Stimulated activated CD4-positive, alpha-beta T cell treated with anti-CD3 and anti-CD28 coated beads, Interleukin-15, amount 100 ng/mL, for 48 hours (primary cell): ENCODE measurements at places on chromosomes 1 and 21.

- DNase-seq: no peak
Observed at GRCh38 chr1:27074175-27074780, 61.6 kb upstream of the TENT5B start.

DNA sequence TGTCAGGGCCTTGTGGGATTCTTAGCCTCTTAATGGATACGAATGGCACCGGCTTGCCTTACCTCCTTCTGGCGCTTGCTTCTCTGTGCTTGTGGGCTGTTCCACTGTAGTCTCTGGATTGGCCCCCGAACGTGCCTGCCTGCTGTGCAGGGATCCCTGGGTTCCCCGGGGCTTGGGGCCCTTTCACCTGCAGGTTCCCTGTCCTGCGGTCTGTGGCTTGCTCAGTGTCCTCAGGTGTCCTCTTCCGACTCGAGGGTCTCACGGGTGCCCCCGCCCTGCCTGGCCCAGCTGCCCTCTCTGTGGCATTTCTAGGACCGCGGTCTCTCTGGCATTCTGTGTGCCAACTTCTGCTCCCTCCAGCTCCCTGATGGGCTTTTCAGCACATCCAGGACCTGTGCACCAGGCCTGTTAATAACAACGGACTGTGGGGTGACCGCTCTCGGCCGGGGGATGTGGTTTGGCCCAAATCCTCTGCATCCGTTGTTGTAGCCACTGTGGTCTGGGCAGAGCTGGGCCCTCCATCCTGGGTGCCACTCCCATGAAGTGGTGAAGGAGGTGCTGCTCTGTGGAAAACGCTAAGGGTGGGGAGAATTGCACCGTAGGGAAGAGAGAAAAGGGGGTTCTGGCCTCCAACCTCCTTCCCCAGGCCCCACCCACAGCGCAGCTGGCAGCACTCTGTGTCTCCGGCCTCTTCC is 12.4 kb downstream of the COL18A1 start:
- DNase-seq: no peak

DNA sequence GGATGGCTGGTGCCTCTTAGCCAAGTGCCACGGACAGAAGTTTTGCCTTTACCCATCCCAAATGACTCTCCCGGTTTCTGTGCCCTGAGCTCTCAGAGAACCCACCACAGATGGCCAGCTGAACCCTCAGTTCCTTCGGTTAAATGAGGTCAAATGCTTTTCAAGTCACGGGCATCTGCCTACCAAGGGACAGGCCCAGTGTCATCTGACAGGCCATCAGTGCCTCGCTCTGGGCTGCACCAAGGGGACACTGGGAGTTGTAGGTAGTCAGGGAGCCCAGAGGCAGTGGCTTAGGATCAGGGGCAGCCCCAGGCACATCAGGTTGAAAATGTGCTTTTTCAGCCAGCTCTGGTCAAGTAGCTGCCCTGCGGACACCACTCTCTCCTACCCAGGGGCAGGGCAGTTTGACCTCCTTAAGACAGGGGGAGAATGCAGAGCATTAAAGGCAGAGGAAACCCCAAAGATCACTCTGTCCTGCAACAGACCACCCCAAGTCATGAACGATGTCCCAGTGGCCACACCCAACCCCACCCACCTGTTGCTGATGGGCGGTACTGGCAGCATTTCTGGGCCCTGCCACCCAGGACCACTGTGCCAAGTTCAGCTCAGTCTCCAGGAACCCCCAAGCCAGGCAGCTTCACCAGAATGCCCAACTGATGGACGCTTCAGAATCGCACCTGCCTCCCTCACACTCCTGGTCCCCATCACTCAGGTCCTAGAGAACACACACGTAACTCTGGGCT is 60.7 kb downstream of the CASZ1 start:
- no peak for DNase-seq

DNA sequence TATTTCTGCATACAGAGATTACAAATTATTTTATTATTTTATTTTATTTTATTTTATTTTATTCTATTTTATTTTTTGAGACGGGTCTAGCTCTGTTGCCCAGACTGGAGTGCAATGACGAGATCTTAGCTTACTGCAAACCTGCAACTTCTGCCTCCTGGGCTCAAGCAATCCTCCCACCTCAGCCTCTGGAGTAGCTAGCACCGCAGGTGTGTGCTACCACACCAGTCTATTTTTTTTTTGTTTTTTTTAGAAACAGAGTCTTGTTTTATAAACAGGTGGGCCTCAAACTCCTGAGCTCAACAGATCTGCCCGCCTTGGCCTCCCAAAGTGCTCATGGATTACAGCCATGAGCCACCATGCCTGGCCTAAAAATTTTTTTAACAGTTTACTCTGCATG is 88.1 kb downstream of the PCP4 start:
- no peak for DNase-seq

GRCh38 chr1:24709791-24710441 is 35.3 kb upstream of the CLIC4 start:
- no peak for DNase-seq

GRCh38 chr1:38872401-38873026 is 634 bp downstream of the MYCBP start:
- no peak for DNase-seq
